ENCODE measurements at places on chromosomes 5 and 9.

GRCh38 chr5:120848883-120849282 is 384.8 kb downstream of the PRR16 start:
- no peak for DNase-seq

GRCh38 chr5:143222287-143223231 is 180.9 kb downstream of the NR3C1 start:
- peak; percentile 66 for DNase-seq

- no peak for DNase-seq
Measured at GRCh38 chr9:23467276-23467675, 358.8 kb downstream of the ELAVL2 start.

DNA sequence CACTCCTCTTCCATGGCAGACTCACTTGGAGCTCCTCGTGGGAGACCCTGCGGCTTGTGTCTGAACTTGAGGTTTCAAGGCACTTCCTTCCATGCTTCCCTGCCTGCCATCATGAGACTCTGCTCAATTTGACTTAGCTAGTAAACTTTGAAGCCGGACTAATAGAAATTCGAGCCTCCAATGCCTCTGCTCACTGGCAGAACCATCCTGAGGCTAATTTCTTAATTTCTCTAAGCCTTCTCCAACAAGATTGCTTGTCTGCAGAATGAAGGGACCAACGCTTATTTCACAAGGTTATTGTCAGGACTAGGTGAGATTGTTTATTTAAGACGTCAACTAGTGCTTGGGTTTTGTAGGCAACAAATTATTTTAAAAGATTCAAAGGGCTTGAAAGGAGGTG is 3.2 kb downstream of the POU4F3 start:
- no peak for DNase-seq

GRCh38 chr5:54868511-54869483 is 116.6 kb downstream of the ESM1 start:
- peak; percentile 70 for DNase-seq

GRCh38 chr9:82601293-82601771 is 461.6 kb downstream of the RASEF start:
- DNase-seq = no peak

- no peak for DNase-seq
Measured at GRCh38 chr5:7668627-7669026, 182.3 kb downstream of the CFAP90 start.

DNA sequence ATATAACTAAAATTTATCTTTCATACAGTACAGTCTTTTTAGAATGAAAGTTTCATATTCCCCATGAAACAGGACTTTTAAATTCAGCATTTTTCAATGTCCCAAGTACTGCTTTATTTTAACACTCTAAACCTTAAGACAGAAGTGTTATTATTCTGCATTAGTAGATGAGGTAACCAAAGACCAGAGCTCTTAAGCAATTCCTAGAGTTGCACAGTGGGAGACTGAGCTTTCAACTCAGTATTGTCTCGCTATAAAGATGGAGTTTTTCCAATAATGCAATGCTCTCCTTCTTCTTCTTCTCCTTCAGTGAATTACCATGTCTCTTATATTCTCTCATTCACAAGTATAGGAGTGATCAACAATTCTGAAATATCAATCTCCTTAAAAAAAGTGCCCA is 479.7 kb downstream of the CETN3 start:
- no peak for DNase-seq

DNA sequence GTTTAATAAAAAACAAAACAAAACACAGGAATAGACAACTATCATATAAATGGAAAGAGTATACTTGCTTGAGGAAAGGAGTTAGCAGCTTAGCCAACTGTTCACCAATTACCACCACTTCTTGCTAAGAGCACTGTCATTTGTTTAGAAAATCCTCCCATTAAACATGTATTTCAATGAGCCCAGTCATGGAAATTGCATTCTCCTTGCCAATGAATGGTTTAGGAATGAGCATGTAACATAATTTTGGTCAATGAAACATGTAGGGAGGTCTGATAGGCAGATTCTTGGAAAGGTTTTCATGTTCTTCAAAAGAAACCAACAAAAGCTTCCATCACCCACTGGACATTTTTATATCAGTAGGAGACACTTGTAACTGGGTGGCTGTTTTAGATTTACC is 502.8 kb upstream of the PAPPA start:
- no peak for DNase-seq

DNA sequence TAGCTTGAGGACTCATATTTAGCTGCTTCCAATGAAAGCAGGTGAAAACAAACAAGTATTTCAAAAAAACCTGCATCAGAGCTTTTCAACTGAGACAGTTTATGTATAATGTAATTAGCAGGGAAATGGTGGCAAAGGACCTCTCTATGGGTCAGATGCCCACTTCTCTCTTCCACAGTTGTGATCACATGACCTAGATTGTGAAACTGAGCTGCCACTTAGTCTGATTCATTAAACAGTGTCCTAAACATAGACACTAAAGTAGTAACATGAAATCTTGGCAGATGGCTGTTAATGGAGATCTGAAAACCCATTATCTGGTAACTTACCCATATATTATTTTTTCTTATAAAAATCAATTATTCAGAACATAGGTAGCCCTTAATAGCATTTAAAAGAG is 663.6 kb upstream of the RIOK2 start:
- no peak for DNase-seq

- no peak for DNase-seq
Measured at GRCh38 chr9:114169952-114170770, 14.8 kb downstream of the COL27A1 start.

GRCh38 chr9:133892193-133892920 is 99.8 kb downstream of the VAV2 start:
- no peak for DNase-seq

GRCh38 chr9:121240472-121241135 is 27.4 kb upstream of the GSN start:
- no peak for DNase-seq

DNA sequence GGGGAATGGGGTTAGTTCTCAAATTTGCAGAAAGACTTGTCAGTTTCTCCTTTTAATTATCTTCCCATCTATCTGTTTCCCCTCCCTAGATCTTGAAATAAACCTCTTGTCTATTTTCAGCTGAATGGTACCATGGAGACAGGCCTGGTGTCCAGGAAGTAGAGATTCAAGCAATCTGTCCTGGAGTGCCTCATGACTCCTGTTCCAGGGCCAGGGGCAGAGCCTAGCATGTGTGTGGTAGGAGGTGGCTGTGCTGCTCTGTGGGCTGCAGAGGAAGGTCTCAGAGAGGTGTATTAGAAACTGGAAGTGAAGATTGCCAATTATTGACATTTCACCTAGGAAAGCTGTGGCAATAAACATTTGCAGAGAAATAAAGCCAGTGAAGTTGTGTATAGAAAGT is 175.8 kb upstream of the ATP10B start:
- no peak for DNase-seq

- DNase-seq = no peak
Measured at GRCh38 chr9:136944212-136944518, 373 bp downstream of the FBXW5 start.

DNA sequence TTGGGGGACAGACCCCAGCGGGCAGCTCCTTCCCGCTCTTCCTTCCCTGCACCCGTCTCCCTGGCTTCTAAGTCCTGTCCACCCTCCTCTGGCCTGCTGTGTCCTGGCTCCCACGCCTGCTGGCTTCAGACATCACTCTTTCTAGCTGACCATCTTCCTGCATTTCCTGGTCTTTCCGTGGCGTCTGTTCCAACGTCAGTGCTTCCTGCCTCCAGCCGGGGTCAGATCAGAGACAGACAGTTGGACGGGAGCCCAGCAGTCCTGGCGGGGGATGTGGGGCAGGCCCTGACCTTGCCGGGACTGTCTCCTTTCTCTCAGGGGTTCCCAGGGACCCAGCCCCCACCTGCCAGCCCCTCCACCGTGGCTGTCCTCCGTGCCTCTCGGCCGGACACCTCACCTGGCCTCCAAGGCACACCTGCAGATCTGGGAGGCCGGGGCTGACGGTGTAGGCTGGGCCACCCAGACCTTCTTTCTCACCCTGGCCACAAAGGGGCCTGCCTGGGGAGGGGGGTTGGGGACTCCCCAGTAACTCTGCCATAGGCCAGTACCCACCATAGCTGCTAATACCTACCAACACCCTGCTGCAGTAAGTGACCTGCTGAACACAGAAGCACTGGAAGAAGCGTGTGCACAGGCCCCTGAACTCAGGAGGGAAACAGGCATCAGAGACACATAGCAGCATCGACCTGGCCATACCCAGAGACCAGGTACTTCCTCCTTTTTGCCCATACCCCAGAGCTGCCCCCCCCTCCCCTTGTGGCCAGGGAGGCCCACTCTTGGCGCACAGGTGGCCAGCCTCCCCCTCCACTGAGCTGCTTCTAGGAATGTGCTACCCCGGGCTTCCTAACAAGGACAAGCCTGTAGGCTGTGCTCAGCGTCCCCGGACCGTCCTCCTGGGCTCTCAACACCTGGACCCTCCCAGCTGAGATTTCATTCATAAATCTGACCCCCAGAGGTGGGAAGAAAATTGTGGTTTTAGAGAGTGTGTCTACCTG is 5.1 kb downstream of the NRARP start:
- peak; percentile 53 for DNase-seq

DNA sequence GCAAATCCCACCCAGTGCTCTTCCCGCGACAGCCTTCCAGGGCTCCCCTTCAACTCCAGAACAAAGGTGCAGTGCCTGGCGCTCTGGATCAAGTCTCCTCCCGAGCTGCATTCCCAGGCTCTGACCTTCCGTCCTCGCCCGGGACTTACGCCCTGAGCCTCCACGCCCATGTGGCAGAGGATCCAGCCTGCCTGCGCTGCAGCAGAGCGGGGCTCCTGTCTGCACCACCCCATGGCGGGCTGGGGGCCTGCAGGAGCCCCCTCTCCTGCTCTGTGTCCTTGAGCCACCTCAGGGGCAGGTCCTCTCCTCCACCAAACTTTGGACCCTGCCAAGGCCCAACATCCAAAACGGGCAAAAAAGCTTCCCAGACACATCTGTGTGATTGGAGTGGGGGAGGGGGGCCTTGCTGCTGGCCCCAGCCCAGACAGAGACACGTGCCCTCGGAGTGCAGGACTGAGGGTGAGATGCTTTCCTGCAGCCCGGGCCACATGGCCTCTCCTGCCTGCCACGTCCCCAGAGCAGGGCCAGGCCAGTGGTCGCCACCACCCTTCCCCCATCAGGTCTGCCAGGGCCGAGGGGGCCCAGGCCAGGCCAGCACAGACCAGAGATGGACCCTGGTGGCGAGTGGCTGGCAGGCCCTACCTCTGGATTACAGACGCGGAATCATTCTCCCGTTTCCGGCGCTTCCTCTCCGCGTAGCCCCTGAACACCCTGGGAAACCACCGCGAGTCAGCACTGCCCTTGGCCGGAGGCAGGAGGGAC is 4.4 kb downstream of the NSMF start:
- no peak for DNase-seq

- DNase-seq = peak; percentile 92
Measured at GRCh38 chr5:10441083-10441991, at the start of gene ROPN1L. TSS of gene ROPN1L (plus strand) at chr5:10441879. CDS start at chr5:10442168, 289 bp downstream.

DNA sequence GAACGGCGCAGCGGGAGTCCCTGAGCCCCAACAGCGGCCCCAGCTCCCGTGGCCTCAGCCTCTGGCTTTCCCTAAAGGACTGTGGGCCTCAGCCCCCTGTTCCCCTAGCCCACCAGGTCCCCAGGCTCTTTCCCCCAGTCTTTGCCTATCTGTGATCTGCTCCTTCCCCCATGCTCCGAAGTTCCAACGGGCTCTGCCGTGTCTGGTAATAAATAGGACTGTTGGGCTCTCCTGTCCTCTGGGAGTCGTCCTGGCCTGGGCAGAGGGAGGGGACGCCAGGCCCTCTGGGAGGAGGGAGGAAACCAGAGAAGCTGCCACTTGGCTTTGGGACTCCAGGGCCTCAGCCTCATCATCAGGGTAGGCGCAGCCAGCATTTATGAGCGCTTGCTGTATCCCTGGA is 28.1 kb downstream of the ADGRD2 start:
- DNase-seq = no peak

- DNase-seq = no peak
Measured at GRCh38 chr5:135999406-136000139, 29.2 kb upstream of the TGFBI start.

DNA sequence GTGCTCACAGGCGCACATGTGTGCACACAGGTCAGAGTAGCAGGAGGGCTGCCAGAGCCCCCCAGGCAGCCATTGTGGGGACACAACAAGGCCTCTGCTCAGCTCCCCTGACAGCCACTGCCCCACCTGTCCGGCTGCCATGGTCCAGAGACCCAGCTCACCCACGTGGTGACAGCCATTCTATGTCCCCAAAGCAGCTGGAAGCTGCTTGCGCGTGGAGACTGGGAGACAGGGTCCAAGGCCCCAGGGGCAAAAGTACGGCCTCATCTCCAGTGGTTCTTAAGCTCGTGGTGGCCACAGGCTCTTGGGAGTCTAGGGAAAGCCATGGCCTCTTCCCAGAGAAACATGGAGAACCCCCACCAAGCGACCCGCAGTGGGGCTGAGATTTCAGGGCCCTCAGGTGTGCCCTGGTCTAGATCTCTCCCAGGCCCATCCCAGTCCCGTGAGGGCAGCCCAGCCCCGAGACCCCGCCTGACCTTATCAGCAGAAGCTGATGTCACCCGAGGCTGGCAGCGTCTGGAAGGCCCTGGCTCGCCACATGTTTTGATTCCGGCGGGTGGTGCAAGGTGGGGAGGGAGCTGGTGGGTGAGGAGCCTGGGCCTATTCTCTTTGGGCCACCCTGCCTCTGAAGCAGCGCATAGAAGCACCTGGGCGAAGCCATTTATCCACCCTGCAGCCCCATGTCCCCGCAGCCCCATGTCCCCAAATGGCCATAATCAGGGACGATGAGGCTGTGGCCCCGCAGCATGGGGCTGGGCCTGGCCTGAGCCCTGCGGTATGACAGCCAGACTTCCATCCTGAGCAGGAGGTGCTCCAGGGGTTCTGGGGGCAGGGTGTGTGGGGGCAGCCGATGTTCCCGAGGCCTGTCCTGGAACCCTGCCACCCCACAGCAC is 31.7 kb downstream of the GLT6D1 start:
- no peak for DNase-seq

- no peak for DNase-seq
Measured at GRCh38 chr9:128408963-128409431, 11.7 kb upstream of the CERCAM start.

- DNase-seq = peak; percentile 66
Measured at GRCh38 chr9:20941174-20941690, 90.2 kb downstream of the HACD4 start.

DNA sequence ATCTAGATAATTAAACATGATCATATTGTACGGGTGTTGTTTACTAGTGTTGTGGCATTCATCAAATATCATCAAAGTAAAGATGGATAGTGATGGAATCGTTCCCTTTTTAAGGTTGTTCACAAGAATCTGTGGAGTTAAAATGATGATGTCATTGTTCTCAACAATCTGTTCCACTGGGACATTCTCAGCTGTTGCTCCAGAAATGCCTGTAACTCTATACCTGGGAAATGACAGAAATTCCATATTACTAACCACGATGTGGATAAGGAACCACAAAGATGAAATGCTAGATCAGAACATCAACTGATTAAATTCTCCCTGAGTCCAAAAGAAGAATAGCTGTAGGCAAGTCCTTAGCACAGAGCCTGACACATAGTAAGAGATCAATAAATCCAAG is 38.0 kb downstream of the RIGI start:
- DNase-seq = no peak
